Fibroblast of the aortic adventitia (primary cell): ENCODE measurements at places on chromosomes 3 and 15. TPM values are rescaled to one million over a fixed set of nuclear protein-coding genes. Genes with fewer than 3 reads are reported as not detected.

- DNase-seq, result peak; percentile 89
These were observed 129.8 kb downstream of the SATB1 start for GRCh38 chr3:18295171-18295920.

- peak; percentile 60 for DNase-seq
These were observed 810.2 kb upstream of the ALCAM start for GRCh38 chr3:104556372-104557078.

GRCh38 chr15:99486371-99487336 is 79.1 kb upstream of the MEF2A start:
- DNase-seq, result peak; percentile 92

- no peak for DNase-seq
These were observed 266.3 kb downstream of the RPLP1 start for GRCh38 chr15:69718916-69719315.

DNA sequence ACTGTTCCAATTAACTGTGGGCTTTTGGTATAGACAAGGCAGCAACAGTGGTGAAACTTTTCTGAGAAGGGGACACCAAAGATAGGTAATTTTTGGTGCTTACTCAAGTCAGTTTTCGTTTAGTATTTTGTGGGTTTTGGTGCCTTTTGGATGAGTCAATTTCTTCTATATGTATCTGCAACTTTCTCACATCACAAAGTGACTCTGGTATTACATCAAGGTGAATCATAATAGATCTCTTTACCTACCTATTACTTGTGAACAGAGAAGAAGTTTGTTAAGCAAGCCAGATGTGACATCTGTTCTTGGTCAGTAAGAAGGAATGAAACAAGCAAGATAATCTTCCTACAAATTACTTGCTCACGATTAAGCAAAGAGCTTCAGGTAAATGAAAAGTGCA is 732.4 kb upstream of the DPPA4 start:
- no peak for DNase-seq

DNA sequence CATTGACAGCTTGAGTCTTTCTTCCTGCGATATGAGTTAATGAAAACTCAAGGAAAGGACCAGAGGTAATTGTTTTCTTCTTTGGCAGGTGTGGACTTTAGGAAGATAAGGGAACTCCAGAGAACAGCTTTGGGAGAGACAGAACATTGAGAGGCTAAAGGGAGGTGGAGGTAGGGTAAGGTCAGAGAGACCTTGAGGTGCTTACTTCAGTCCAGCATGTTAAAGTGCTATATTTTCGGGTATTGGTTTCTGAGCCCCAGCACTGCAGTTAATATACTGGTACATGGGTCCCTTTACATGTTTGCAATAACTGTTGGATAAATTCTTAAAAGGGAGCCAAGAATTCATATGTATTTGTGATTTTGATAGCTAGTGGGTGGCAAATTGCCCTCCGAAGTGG is 322.1 kb downstream of the THSD4 start:
- DNase-seq, result no peak

- DNase-seq, result no peak
These were observed 52.0 kb downstream of the MAGEF1 start for GRCh38 chr3:184659797-184660301.

- no peak for DNase-seq
These were observed 147.2 kb upstream of the SLC2A2 start for GRCh38 chr3:171173736-171174135.

GRCh38 chr3:62214850-62215249 is 158.5 kb downstream of the FEZF2 start:
- DNase-seq, result no peak

GRCh38 chr15:25092661-25093060 is 137.9 kb downstream of the SNRPN start:
- DNase-seq, result peak; percentile 1

DNA sequence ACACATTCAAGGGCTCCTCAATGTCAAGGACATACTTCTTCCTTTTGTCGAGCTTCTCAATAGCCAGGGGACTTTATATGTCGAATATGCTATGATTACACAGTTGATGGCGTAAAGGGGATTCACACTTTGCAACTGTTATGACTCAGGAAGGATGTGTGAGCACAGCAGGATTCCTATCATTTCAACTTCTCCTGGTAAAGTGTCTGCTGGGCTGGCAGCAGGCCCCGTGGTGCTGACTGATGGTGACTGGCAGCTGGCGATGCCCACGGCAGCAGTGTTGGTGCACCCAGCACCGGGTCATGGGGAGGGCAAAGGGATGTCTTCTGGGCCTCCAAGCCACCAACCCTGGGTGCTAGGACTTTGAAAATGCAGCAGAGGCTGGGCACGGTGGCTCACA is 44.8 kb upstream of the GNB5 start:
- DNase-seq, result no peak

GRCh38 chr3:186589856-186590579 is 19.5 kb downstream of the DNAJB11 start:
- DNase-seq, result peak; percentile 27

GRCh38 chr3:112350018-112350810 is 17.3 kb downstream of the CD200 start:
- no peak for DNase-seq

GRCh38 chr3:25454005-25454927 is 26.2 kb downstream of the RARB start:
- DNase-seq, result peak; percentile 90

DNA sequence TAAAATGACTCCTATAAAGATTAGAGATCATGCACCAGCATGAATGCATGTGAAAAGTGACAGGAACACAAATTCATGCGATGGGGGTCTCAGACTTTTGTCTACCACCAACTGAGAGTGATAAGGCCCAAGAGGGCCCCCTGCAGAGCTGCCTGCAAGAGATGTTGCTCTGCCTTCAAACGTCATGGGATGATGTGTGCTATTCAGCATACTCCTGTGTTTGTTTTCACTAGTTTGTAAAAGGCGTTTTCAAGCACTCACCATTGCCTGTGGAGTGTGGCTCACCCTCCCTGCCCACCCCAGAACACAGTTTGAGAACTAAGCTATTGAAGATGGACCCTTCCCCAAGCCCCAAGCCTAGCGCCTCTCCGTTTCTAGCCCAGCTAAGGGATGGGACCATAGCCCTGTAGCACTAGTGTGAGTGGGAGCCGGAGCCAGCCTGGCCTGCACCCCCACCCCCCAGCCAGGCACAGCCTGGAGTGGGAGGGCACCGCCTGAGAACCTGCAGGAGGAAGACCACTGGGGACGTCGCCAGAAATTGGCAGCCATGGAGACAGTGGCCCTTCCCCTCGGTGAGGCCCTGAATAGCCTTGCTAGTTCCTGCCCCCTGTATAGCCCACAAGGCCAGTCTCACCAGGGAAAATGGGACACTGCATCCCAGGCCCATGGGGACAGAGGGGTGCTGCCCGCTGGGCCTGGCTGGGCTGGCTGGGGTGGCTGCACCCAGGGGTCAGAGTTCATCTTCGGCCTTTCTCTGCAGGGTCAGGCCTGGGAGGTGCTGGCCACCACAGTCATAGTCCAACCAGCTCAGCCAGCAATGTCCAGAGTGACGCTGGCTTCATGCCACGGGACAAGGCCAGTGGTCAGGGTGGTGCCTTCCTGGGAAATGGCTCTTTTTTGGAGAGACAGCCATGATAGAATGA is 22.6 kb upstream of the KLF13 start:
- no peak for DNase-seq

Gene TMEM266
- 0.09 TPM in 1 of 2 replicates, not detected in the other for total RNA-seq

Gene CMTM7
- total RNA-seq, result 4.2 and 10.1 TPM in 2 replicates

Gene KBTBD12
- under 0.01 TPM in 1 of 2 replicates, not detected in the other for total RNA-seq

Gene SIDT1
- not detected in 2 replicates for total RNA-seq

Gene P2RY14
- total RNA-seq, result 0.41 TPM in 1 of 2 replicates, not detected in the other

Gene STRC
- 0.09 TPM in 1 of 2 replicates, not detected in the other for total RNA-seq

Gene XCR1
- total RNA-seq, result not detected in 2 replicates
